NCI-H2171 (cell line): ENCODE measurements at places on chromosomes 6 and 20.

DNA sequence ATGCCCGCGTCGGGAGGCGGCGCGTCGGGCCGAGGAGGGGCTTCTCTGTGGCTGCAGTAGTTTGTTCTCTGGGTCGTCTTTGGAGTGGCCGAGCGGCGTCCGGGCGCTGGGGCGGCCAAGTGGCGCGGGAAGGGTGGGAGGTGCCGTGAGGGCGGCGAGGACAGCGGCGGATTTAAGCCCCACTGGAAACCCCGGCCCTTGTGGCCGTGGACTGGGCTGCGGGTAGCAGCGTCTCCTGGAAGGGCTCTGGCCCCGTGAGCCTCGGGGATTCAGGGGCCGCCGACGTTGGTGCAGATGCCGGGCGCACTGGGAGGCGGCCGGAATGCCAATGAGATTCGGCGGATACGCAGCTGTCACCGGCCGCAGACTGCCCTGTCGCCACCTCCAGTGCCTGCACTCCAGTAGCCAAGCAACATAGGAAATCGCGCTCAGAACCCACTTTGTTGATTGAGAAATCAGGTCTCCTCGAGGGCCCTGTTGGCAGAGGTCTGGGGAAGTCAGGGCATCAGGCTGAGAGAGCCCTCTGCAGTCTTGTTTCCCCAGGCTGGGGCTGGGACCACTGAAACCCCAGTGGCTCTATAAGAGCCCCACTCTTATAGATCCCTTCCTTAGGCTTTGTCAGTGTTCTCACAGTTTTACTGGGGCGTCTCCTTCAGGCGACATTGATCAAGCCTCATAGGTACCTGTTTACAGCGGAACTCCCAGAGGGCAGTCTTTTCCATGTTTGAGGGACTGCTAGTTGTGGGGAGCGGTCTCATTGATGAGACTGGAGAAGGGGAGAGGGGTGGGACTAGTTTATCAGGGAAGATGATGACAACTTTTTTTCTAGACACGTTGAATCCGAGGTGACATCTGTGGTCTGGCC, 642 bp downstream of the GZF1 start:
- DNase-seq: no peak

- DNase-seq: no peak
Measured at GRCh38 chr6:36926708-36927513, 27.6 kb upstream of the PI16 start.

DNA sequence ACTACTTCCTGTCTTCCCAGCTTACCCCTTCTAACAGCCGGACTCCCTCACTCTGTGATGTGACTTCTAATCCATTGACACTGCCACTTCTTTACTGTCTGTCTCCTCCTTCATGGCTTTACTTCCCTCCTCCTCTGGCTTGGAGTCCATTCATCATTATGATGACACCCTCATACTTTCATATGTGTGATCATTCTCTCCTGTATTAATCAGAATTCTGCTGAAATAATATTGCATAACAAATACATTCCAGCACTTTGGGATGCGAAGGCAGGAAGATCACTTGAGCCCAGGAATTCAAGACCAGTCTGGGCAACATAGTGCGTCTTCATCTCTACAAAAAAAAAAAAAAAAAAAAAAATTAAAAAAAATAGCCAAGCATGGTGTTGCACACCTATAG, 147.9 kb upstream of the BTBD3 start:
- DNase-seq: no peak

- no peak for DNase-seq
Measured at GRCh38 chr20:37833221-37833896, 69.6 kb upstream of the VSTM2L start.
